ENCODE measurements at places on chromosomes 11 and 22.
A peak's percentile ranks its signal among the peaks of the same experiment; 100 is the strongest.

DNA sequence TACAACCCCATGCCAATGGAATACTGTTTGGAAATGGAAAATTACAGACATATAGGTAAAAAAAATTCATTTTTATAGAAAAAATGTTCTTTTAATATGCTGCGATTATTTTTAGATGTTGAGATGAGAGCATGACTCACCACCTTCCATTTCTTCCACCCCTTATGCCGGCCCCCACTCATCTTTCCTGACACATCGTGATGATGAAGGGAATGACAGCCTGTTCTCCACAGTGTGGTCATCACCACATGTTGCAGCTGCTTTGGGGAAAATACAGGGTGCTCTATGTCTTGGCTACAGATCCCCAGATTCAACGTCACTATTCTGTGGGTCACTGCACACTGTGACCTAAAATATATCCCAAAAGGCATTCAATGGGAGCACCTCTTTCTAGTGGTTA, 916.2 kb downstream of the METTL15 start:
- no peaks in the 10 kb centered on the region for H3K27me3 ChIP-seq
- no peaks in the 10 kb centered on the region for H3K36me3 ChIP-seq
- H3K27ac ChIP-seq = no peak overlapping the region
- H3K4me1 ChIP-seq = no peaks in the 10 kb centered on the region
- no peak for DNase-seq

GRCh38 chr22:47398491-47398890, 636.0 kb downstream of the TBC1D22A start:
- no peaks in the 10 kb centered on the region for H3K4me1 ChIP-seq
- H3K27me3 ChIP-seq = no peaks in the 10 kb centered on the region
- no peak overlapping the region for H3K4me3 ChIP-seq
- no peaks in the 10 kb centered on the region for H3K36me3 ChIP-seq
- H3K27ac ChIP-seq = no peak overlapping the region
- no peak for DNase-seq

DNA sequence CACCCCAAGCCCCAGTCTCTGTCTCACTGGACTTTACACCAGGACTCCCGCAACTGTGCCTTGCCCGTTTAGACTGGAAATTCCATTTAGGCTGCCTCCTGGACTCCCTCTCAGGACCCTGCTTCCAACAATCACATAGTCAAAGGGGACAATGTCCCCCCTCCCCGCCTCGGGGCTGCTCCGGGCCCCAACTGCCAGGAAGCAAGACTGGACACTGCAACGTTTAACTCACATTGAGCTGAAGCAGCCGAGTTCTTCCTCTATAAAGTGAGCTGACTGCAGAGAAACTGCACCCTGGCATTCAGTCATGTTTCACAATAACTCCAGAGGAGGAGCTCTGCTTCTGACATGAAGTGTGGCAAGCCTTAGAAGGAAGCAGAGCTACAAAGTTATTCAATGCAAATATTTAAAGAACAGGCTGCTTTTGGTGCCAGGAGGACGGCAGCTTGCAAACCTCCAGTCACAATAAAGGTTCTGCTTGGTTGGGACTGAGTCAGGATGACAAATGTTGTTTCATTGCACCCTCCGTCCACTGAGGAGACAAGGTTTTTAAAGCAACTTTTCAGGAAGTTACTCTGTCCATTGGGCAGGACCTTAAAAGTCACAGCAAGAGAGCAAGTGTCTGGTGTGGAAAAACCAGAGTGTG, 19.9 kb downstream of the PACSIN2 start:
- no peak overlapping the region for H3K27ac ChIP-seq
- no peak for DNase-seq
- no peaks in the 10 kb centered on the region for H3K27me3 ChIP-seq
- no peak overlapping the region for H3K4me3 ChIP-seq
- no peaks in the 10 kb centered on the region for H3K4me1 ChIP-seq

- no peaks in the 10 kb centered on the region for H3K4me1 ChIP-seq
- H3K4me3 ChIP-seq = no peak overlapping the region
- no peak for DNase-seq
- H3K27ac ChIP-seq = no peak overlapping the region
- H3K36me3 ChIP-seq = no peaks in the 10 kb centered on the region
Observed at GRCh38 chr11:121767433-121767832, 314.7 kb upstream of the SORL1-AS1 start.

DNA sequence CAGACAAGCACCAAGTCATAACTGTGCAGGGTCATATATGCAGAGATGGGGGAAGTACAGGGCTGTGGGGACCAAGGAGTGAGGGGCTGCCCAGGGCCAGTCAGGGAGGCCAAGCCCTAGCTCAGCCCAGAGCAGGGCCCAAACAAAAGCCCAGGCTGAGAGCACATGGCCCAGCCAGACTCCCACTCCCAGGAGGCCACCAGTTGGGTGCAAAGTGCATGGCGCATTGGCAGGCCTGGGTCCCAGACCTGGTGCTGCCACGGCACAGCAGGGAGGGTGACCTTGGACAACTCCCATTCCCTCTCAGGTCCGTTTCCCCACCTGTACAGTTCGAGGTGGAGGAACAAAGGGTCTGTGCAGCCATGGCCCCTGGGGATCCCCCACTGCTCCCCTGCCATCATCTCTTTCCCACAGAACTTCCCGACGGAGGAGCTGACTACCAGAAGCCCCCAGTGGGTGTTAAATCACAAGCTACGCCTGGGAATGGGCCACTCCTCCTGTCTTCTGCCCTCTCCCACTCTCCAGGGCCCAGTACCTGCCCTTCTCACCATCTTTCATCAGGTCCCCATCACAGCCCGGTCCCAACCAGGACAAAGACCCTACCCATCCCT, 608 bp downstream of the NIPSNAP1 start:
- no peaks in the 10 kb centered on the region for H3K27me3 ChIP-seq
- H3K36me3 ChIP-seq = no peaks in the 10 kb centered on the region
- peaks cover 15% of the 10 kb centered on the region for H3K4me1 ChIP-seq
- H3K4me3 ChIP-seq = peak overlapping the region; percentile 91
- peak; percentile 22 for DNase-seq
- no peak overlapping the region for H3K27ac ChIP-seq

DNA sequence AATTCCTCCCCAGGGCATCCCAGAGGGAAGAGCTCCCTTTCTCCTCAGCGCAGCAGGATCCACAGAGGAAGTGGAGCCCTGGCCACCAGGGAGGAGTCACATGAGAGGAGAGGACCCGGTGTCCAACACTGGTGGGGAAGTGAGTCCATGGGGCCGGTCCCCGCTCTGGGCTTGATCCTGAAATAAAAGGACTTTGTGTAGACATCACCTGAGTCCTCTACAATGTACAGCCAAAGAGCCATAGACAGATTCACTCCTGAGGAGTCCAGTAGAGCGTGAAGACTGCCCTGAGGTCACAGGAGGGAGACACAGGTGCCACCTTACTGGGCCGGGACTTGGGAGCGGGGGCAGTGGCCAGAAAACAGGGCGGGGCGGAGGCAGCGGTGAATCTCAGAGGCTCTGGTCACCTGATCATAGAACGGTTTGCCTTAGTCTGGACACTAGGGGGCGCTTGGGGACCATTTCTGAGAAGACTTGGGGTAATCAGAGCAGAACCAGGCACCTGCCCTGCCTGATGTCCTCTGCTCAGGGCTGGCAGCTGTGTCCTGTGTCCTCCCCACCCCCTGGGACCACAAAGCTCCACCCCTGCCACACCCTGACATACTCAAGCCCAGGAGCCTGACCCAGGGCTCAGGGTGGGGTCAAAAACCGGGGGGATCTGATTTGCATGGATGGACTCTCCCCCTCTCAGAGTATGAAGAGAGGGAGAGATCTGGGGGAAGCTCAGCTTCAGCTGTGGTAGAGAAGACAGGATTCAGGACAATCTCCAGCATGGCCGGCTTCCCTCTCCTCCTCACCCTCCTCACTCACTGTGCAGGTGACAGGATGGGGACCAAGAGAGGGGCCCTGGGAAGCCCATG, 112.7 kb downstream of the VPREB1 start:
- H3K4me1 ChIP-seq = no peaks in the 10 kb centered on the region
- H3K4me3 ChIP-seq = no peak overlapping the region
- H3K27ac ChIP-seq = no peak overlapping the region

GRCh38 chr11:17568944-17569343, 21.9 kb downstream of the OTOG start:
- no peaks in the 10 kb centered on the region for H3K4me1 ChIP-seq
- H3K36me3 ChIP-seq = no peaks in the 10 kb centered on the region
- H3K4me3 ChIP-seq = no peak overlapping the region

DNA sequence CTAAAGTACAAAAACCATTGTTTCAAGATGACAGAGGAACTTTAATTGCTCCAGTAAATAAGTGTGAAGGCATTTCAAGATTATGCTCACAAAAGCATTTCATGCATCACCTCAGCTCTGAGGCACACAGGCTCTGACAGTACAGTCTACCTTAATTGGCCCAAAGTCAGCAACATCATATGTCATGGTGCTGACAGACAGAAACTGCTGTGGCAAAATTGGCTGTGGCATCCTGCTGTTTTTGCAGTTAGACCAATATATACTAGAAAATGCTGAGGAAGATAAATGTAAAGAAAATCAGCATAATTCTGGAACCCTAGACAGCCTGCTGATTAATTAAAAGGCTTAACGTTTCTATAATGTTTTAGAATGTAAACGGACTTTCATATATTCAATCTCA, 34.9 kb upstream of the PPP2R1B start:
- H3K27ac ChIP-seq = no peak overlapping the region
- DNase-seq = no peak
- H3K4me1 ChIP-seq = no peaks in the 10 kb centered on the region
- H3K4me3 ChIP-seq = no peak overlapping the region
- no peaks in the 10 kb centered on the region for H3K36me3 ChIP-seq

DNA sequence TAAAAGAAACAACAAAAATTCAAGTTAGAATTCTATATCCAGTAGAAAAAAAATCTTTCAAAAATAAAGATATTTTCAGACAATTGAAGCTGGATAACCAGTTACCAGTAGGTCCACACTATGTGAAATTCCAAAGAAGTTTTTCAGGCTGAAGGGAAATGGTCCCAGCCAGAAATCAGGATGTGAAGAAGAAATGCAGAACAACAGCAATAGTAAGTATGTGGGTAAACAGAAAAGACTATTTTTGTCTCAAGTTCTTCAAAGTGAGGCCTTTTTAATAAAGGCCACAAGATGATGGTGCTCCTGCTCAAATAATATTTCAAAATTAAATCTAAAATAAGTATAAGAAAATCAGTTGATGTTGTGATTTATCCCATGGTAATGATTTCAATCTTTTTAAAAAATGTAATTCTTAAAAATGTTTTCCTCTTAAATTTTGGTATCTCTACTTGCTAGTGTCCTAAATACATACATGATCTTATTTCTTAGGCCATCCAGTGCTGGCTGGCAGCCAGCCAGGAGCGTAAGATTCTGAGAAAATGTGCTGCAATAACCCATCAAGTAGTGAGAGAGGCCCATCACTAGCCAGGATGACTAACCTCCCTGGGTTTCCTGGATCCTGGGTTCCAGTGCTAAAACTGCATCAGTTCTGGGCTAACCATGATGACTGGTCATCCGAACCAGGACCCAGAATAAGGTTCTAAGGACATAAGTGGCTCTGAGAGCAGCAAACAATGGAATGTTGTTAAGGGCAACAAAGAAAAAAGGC, 15.6 kb upstream of the UCP3 start:
- no peak overlapping the region for H3K4me3 ChIP-seq
- H3K27me3 ChIP-seq = no peaks in the 10 kb centered on the region
- DNase-seq = no peak
- H3K27ac ChIP-seq = no peak overlapping the region

DNA sequence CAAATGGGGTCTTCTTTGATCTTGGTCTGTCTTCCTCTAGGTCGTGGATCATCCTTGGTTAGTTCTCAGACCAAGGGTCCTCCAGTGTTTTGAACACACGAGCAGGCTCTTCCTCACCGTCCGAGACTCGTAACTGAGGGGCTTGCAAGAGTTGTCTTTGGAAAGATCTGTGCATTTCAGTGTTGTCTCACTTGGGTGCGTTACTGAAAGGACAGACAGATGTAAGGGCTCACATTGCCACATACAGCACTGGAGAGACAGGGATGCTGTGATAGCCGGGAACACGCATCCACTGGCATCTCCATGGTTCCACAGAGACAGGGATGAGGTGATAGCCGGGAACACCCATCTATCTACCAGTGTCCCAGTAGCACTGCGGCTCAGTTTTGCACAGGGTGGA, 15.7 kb downstream of the GLB1L2 start:
- H3K4me1 ChIP-seq = no peaks in the 10 kb centered on the region
- no peaks in the 10 kb centered on the region for H3K36me3 ChIP-seq
- no peak overlapping the region for H3K27ac ChIP-seq
- H3K27me3 ChIP-seq = no peaks in the 10 kb centered on the region
- H3K4me3 ChIP-seq = no peak overlapping the region

GRCh38 chr11:7581021-7581590, 67.3 kb downstream of the PPFIBP2 start:
- no peaks in the 10 kb centered on the region for H3K36me3 ChIP-seq
- no peak overlapping the region for H3K27ac ChIP-seq
- no peak for DNase-seq
- no peaks in the 10 kb centered on the region for H3K27me3 ChIP-seq
- H3K4me3 ChIP-seq = no peak overlapping the region

GRCh38 chr11:71370020-71370747, 78.0 kb downstream of the DHCR7 start:
- no peak for DNase-seq
- no peak overlapping the region for H3K27ac ChIP-seq
- no peaks in the 10 kb centered on the region for H3K27me3 ChIP-seq
- no peak overlapping the region for H3K4me3 ChIP-seq
- H3K36me3 ChIP-seq = no peaks in the 10 kb centered on the region

DNA sequence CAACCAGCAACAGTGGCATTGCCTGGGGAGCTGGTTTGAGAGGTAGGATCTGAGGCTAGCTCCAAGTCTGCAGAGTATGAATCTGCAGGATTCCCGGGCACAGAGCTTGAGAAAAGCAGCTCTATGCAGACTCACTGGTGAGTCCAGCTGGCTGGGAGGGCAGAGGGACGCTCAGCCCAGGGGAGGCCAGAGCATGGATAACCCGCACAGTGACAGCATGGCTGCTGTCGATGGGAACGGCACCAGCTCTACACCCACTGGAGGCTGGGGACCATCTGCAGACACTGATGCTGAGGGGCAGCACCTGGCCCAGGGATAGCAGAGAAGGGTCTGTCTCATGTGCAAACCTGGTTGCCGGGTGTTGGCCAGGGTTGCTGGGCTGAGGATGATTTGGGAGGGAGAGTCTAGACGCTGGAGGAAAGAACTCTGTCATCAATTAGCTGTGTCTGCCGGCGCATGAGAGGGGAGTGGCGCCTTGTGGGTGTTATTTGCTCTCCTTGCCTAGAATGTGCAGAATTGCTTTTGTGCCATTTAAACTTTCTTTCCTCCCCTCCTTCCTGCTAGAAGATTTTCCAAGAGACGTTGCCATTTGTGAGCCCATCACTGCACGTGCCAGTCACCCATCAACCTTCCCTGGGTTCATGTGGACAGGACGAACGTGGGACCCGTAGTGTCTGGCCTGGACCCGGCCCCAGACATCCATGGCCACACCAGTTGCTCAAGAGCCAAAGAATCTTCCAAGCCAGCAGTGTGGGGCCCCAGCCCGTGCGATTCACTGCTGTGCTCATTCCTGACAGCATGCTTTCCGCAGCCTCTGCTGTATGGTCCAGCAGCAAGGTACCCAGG, 19.1 kb upstream of the LINC01488 start:
- no peak overlapping the region for H3K4me3 ChIP-seq
- H3K27me3 ChIP-seq = no peaks in the 10 kb centered on the region
- DNase-seq = no peak
- no peak overlapping the region for H3K27ac ChIP-seq
- peaks cover 12% of the 10 kb centered on the region for H3K4me1 ChIP-seq
